Tibial artery (tissue), 4 donors: ENCODE measurements at places on chromosomes 2 and 18.

GRCh38 chr2:164757934-164758695, 83.5 kb downstream of the COBLL1 start:
- DNase-seq, result no peak

GRCh38 chr18:69658103-69658502, 257.4 kb downstream of the DOK6 start:
- no peak for DNase-seq

- peak; percentile 37 for DNase-seq
Measured at GRCh38 chr2:164992818-164993217, 37.5 kb upstream of the SLC38A11 start.

DNA sequence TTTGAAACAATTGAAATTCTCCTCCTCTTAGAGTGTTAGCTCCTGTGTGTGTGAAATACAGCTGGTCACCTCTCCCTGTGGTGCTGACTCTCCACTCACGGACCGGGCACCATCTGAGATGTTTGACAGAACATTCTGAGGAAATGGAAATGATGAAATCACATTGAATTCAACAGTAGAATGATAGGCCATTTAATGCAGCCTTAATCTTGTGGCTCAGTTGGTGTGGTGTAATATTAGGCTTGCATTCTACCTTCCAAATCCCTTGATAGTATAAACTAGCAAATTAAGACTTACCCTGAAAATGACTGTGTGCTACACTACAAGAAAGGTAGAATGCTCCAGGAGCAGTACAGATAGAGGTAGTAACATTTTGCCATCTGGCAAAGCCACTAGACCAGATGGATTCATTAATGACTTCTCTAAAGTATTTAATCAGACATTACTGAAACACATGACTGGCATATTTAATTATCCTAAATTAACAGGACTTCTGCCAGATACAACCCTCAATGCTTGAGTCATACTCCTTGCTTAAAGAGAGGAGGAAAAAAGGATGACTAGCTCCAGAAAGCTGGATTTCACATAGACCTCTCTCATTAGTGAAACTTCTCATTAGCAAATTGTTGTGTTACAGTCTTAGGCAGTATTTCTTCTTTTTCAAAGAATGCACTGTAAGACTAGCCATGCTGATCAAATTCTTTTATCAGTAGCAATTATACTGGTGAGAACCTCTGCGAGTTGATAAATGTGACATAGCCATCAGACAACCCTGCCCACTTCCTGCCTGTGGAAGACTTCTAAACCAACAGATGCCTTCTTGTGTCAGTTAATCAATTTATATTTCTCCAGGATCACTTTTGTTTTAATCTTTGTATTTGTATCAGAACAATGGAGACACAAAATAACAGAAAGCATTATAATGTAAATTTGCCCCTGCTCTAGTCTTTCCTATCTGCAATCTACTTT, 80.6 kb downstream of the EML6 start:
- no peak for DNase-seq

DNA sequence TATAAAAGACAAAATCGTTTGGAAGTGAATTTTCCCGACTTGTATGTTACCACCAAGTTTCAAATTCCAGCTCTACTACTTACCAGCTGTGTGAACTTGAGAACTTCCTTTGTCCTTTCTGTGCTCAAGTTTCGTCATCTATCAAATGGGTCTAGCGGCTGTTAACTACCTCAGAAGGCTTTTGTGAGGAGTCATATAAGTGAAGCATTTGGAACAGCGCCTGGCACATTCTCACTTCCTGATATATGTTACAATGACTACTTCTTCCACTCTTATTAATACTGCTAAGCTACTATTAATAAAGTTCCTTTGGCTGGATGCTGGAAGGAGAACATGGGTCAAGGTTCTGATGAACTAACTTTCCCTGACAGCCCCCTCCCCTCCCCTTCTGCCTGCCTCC, 104.5 kb downstream of the MEIS1 start:
- no peak for DNase-seq

DNA sequence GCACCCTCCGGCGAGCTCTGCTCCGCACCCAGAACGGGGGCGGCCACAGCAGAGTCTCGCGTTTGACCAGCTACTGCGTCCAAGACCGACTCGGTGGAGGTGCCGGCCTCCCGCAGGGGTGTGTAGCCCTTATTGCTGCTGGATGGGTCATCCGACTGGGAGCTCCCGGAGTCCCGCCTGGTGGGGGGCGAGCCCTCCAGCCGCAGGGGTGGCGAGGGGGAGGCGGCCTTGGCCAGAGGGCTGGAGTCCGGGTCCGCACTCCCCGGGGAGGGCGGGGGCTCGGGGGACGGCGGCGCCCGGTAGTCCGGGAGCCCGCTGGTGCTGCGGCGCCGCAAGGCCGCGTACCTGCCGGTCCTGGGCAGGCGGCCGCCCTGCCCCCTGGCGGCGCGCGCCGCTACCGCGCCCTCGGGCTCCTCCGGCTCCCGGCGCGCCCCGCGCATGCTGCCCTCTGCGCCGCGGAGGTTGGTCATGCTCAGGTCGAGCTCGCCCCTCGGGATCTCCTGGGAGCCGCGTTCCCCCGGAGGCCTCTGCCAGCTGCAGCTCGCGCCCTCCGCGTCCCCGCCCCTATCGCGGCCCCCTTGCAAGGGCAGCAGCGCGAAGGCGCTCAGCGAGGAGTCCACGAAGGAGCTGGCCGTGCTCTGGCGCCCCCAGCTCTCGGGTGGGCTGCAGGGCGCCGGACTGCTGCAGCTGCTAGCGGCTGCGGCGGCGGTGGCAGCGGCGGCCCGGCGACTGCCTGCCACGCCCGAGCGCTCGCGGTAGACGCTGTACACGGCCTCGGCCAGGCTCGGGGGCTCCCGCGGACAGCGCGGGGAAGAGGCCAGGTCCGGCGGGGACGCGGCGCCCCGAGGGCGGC, 4.8 kb downstream of the TMEM200C start:
- DNase-seq, result peak; percentile 57

DNA sequence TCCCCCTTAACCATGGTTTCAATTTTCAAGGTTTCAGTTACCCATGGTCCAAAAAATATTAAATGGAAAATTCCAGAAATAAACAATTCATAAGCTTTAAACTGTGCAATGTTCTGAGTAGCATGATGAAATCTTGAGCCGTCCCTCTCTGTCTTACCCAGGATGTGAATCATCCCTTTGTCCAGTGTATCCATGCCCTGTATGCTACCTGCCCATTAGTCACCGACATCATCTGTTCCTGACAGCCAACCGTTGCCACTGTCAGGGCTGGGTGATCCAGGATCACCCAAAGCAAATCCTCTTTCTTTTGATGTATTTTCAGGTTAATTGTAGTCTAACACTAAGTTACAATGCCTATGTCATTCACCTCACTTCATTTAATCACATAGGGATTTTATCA, 15.7 kb upstream of the OLA1 start:
- DNase-seq, result no peak

- no peak for DNase-seq
Measured at GRCh38 chr2:10915731-10916276, 4.1 kb downstream of the KCNF1 start.

GRCh38 chr2:8922431-8922830, 81.1 kb downstream of the MBOAT2 start:
- DNase-seq, result no peak
